Keratinocyte (primary cell): ENCODE measurements at places on chromosomes 1 and 21. TPM values are rescaled to one million over a fixed set of nuclear protein-coding genes. Genes with fewer than 3 reads are reported as not detected.

GRCh38 chr1:66356605-66357004, 177.3 kb upstream of the SGIP1 start:
- H3K36me3 ChIP-seq: no peaks in the 10 kb centered on the region
- H3K4me1 ChIP-seq: no peaks in the 10 kb centered on the region
- no peak for DNase-seq
- no peak overlapping the region for H3K4me3 ChIP-seq

- no peaks in the 10 kb centered on the region for H3K36me3 ChIP-seq
- H3K27ac ChIP-seq: no peak overlapping the region
- no peak for DNase-seq
- no peaks in the 10 kb centered on the region for H3K4me1 ChIP-seq
- H3K4me3 ChIP-seq: no peak overlapping the region
- no peaks in the 10 kb centered on the region for H3K27me3 ChIP-seq
These were observed 39.2 kb upstream of the LRRC8D start for GRCh38 chr1:89781494-89782126.

GRCh38 chr21:22842875-22843274, 1844.7 kb downstream of the NCAM2 start:
- H3K4me3 ChIP-seq: no peak overlapping the region
- no peak overlapping the region for H3K27ac ChIP-seq
- no peaks in the 10 kb centered on the region for H3K27me3 ChIP-seq
- H3K36me3 ChIP-seq: no peaks in the 10 kb centered on the region
- H3K4me1 ChIP-seq: no peaks in the 10 kb centered on the region

DNA sequence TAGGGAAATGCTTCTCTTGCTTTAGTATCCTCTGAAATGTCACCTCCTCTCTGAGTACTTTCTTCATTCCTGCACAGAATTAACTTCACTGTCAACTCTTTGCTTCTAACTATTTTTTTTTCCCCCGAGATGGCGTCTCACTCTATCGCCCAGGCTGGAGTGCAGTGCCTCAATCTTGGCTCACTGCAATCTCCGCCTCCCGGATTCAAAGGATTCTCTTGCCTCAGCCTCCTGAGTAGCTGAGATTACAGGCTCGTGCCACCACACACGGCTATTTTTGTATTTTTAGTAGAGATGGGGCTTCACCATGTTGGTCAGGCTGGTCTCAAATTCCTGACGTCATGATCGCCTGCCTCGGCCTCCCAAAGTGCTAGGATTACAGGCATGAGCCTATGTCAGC, 1.4 kb upstream of the PLPP3 start:
- no peaks in the 10 kb centered on the region for H3K4me1 ChIP-seq
- H3K4me3 ChIP-seq: no peak overlapping the region
- H3K27ac ChIP-seq: no peak overlapping the region
- no peak for DNase-seq
- no peaks in the 10 kb centered on the region for H3K36me3 ChIP-seq
- no peaks in the 10 kb centered on the region for H3K27me3 ChIP-seq

GRCh38 chr1:14539953-14540563, 58.4 kb upstream of the KAZN start:
- no peak for DNase-seq
- H3K27ac ChIP-seq: no peak overlapping the region
- H3K27me3 ChIP-seq: no peaks in the 10 kb centered on the region
- no peaks in the 10 kb centered on the region for H3K4me1 ChIP-seq
- H3K4me3 ChIP-seq: no peak overlapping the region

DNA sequence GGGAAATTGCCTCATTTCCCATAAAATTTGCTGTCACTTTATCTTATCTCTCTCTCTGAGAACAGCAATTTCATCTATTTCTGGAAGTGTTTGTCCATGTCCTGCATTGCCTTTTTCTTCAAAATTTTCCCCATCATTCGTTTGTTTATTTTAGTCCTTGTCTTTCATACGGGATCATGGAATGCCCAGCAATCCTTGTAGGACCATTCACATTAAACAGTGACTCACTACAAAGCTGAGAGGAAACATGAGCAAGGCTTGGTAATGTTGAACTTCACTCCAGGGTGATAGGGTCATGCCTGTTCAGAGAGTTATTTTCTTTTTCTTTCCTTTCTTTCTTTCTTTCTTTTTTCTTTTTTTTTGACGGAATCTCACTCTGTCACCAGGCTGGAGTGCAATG, 32.2 kb upstream of the HNRNPU start:
- no peak for DNase-seq
- H3K4me1 ChIP-seq: no peaks in the 10 kb centered on the region
- no peak overlapping the region for H3K27ac ChIP-seq
- no peak overlapping the region for H3K4me3 ChIP-seq
- H3K36me3 ChIP-seq: no peaks in the 10 kb centered on the region

GRCh38 chr1:149849947-149850360, 49.4 kb upstream of the BOLA1 start:
- no peak for DNase-seq
- no peaks in the 10 kb centered on the region for H3K27me3 ChIP-seq
- peaks cover 1% of the 10 kb centered on the region for H3K36me3 ChIP-seq
- peaks cover 31% of the 10 kb centered on the region for H3K4me1 ChIP-seq
- H3K4me3 ChIP-seq: peak overlapping the region; percentile 53

DNA sequence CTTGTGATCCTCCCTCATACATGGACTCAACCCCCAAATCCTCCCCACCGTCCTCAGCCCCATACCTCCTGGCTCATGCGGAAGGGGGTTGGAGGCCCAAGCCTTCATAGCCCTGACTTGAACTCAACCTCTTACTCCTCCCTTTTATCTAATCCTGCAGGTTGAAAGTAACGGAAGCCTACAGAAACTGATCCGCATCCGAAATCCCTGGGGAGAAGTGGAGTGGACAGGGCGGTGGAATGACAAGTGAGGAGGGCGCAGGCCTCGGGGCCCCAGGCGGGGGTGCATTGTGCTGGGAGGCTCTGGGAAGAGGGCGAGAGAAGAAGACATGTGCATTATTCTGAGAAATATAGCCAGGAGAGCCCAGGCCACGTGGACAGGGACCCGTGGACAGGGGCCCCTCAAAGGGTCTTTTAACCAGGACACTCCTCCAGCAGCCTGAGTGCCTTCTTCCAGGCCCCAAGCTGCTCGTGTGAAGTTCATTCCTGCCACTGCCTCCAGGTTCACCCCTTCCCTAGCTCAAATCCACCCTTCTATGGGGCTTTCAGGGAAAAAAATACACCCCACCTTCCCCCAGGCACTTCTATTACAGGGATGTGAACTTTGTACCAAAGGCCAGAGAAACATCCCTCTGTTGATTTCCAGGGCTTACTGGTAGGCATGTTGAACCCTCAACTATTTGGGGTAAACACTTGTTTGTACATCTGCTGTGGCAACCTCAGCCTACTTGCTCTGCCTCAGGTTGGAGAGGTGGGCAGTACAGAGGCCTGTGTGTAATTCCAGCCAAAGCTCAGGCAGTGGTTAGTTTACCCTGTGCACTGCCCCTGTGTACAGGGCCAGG, 38.6 kb downstream of the CAPN2 start:
- peaks cover 64% of the 10 kb centered on the region for H3K36me3 ChIP-seq
- H3K4me3 ChIP-seq: no peak overlapping the region
- no peak for DNase-seq
- H3K27ac ChIP-seq: no peak overlapping the region
- peaks cover 9% of the 10 kb centered on the region for H3K4me1 ChIP-seq

GRCh38 chr21:39033878-39034589, 149.2 kb downstream of the PSMG1 start:
- no peaks in the 10 kb centered on the region for H3K27me3 ChIP-seq
- DNase-seq: no peak
- no peak overlapping the region for H3K4me3 ChIP-seq
- H3K36me3 ChIP-seq: no peaks in the 10 kb centered on the region
- H3K4me1 ChIP-seq: peaks cover 13% of the 10 kb centered on the region
- H3K27ac ChIP-seq: no peak overlapping the region

DNA sequence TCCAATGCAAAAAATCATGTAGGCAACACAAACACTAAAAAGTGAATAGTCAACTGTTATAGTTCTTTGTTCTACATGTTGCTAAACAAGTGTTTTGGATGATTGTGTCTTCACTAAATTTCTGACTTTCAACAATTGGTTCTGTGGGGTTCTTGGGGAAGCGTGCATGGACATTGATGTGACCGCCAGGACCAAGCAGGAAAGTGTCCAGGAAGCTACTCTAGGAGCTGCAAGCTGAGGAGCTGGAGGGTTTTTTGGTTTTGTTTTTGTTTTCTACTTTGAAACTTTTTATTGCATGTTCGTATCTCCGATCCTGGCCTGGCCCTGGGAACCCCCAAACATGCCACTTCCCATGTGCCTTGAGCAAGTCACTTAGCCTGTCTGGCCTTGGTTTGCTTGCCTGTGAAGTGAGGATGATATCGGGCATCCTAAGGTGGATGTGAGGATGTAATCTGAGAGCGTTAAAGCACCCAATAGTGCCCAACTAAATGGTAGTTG, 8.0 kb downstream of the TMPRSS3 start:
- H3K27me3 ChIP-seq: peaks cover 5% of the 10 kb centered on the region
- no peaks in the 10 kb centered on the region for H3K4me1 ChIP-seq
- no peak overlapping the region for H3K4me3 ChIP-seq

DNA sequence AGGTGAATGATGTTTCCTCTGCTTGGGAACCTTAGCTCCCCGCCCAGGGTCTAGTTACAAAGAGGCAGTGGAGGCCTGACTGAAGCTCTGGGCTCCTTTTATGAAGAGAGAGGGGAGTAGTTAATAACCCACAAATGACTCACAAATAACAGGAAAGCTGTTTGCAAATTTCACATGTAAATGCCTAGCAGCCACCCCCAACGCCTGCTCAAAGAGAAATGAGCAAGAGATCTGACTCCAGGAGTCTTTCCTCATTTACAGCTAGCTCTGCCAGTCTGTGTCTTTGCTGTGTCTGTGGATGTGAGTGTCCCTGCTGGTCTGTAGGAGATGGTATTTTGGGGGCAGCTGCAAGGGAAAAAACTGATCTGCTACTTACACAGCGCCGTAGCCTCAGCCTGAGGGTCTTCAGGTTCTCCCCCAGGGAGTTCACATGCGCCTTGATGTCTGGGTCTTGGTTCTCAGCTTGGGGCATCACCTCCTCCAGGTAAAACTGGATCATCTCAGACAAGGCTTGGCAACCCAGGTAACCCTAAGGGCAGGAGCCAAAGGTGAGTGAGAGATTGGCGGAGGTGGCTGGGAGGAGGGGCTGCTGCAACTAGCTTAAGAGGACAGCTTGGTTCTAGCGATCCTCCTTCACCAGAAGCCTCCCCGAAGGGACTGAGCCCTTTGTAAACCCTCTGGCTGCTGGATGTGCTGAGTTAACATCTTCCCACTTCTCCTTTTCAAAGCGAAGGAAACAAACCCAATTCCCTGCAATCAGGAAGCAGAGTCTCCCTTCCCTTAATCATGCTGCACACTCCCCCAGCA, at the start of gene IL19:
TSS of gene IL19 (plus strand) at position 243 of the 807 bp plus-strand sequence. CDS start 65,890 bp downstream, outside the sequence.
- H3K27ac ChIP-seq: no peak within 1 kb of the TSS
- H3K27me3 ChIP-seq: peaks cover 38% of the 10 kb centered on the region
- no peak for DNase-seq
- H3K4me1 ChIP-seq: peaks cover 5% of the 10 kb centered on the region
- H3K4me3 ChIP-seq: no peak within 1 kb of the TSS
- no peaks in the 10 kb centered on the region for H3K36me3 ChIP-seq

DNA sequence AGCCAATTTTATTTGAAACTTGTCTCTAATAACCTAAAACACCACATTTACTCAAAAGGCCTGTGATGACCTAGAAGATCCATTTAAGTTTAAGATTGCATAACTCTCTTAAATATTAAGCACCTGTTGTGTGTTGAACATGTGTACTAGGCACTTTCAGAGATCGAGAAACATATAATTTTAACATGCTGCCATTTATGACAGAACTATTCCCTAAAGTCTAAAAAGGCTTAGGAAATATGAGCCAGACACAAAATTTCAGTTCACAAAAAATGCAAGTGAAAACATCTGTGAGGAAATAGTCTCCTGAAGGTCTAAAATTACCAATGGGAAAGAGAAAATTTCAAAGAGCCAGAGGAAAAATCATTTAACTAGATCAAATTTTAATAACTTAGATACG, 37.7 kb downstream of the CEP170 start:
- no peak overlapping the region for H3K4me3 ChIP-seq
- DNase-seq: no peak
- H3K36me3 ChIP-seq: peaks cover 4% of the 10 kb centered on the region
- no peak overlapping the region for H3K27ac ChIP-seq
- H3K4me1 ChIP-seq: no peaks in the 10 kb centered on the region

GRCh38 chr1:221793439-221794078, 51.7 kb upstream of the DUSP10 start:
- no peaks in the 10 kb centered on the region for H3K27me3 ChIP-seq
- peaks cover 4% of the 10 kb centered on the region for H3K4me1 ChIP-seq
- no peak overlapping the region for H3K27ac ChIP-seq
- no peaks in the 10 kb centered on the region for H3K36me3 ChIP-seq
- no peak for DNase-seq

DNA sequence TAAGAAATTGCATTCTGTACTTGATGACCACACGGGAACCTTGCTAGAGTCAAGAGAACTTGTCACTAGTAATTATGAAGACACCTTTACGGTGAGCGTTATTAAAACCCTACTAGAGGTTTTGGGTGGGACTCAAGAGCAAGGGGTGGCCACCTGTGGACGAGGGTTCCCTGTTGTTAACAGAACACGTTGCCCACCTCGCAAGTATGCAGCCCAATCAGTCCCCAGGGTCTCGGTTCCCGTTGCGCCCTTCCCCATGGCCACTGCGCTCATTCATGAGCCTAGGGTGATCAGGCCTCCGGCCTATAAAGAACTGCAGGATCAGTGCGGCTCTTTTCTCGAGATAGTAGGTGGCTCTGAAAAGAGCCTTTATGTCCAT, 30.2 kb upstream of the RNF187 start:
- no peaks in the 10 kb centered on the region for H3K36me3 ChIP-seq
- H3K4me1 ChIP-seq: peaks cover 10% of the 10 kb centered on the region
- peak overlapping the region; percentile 76 for H3K4me3 ChIP-seq
- peaks cover 3% of the 10 kb centered on the region for H3K27me3 ChIP-seq
- no peak for DNase-seq

GRCh38 chr1:108106775-108107174, 93.4 kb downstream of the SLC25A24 start:
- no peak for DNase-seq
- peaks cover 12% of the 10 kb centered on the region for H3K4me1 ChIP-seq
- H3K27ac ChIP-seq: no peak overlapping the region
- no peak overlapping the region for H3K4me3 ChIP-seq
- H3K36me3 ChIP-seq: no peaks in the 10 kb centered on the region

GRCh38 chr1:226327761-226328162, 18.8 kb upstream of the LIN9 start:
- no peaks in the 10 kb centered on the region for H3K27me3 ChIP-seq
- H3K36me3 ChIP-seq: no peaks in the 10 kb centered on the region
- no peak overlapping the region for H3K4me3 ChIP-seq
- H3K4me1 ChIP-seq: peaks cover 9% of the 10 kb centered on the region
- no peak for DNase-seq
- H3K27ac ChIP-seq: no peak overlapping the region

GRCh38 chr21:41647806-41648561, 118.9 kb downstream of the RIPK4 start:
- H3K4me3 ChIP-seq: peak overlapping the region; percentile 34
- no peaks in the 10 kb centered on the region for H3K27me3 ChIP-seq
- H3K27ac ChIP-seq: peak overlapping the region; percentile 80

GRCh38 chr1:42165511-42166210, 1.1 kb upstream of the GUCA2A start:
- no peaks in the 10 kb centered on the region for H3K36me3 ChIP-seq
- H3K27me3 ChIP-seq: no peaks in the 10 kb centered on the region
- peak; percentile 94 for DNase-seq

Gene PSMD4
- polyA plus RNA-seq: 195 to 223 TPM (median 219 TPM) in 3 replicates

Gene PGBD5
- 0.28 to 2.1 TPM (median 0.31 TPM) in 3 replicates for polyA plus RNA-seq

Gene THRAP3
- 58.4 to 79.6 TPM (median 76.1 TPM) in 3 replicates for polyA plus RNA-seq

Gene MT1HL1
- polyA plus RNA-seq: not detected in 3 replicates

Gene LCE1C
- polyA plus RNA-seq: 1.8 TPM in 3 replicates

Gene RSPO1
- polyA plus RNA-seq: not detected in 3 replicates

Gene GPR37L1
- 0.01 TPM in 2 of 3 replicates, not detected in the other for polyA plus RNA-seq

Gene TMEM51
- polyA plus RNA-seq: 12.9 to 17.6 TPM (median 14.5 TPM) in 3 replicates

Gene DAP3
- polyA plus RNA-seq: 160 to 210 TPM (median 203 TPM) in 3 replicates

Gene SELENBP1
- polyA plus RNA-seq: 3.0 to 3.9 TPM (median 3.1 TPM) in 3 replicates

Gene TRIM67
- not detected in 3 replicates for polyA plus RNA-seq

Gene FMOD
- polyA plus RNA-seq: 0.39 to 0.47 TPM (median 0.44 TPM) in 3 replicates

Gene GJA9
- 0.11 to 0.45 TPM (median 0.38 TPM) in 3 replicates for polyA plus RNA-seq
